Inflammatory macrophage (primary cell): ENCODE measurements at places on chromosomes 6 and 20.

- no peak for DNase-seq
Measured at GRCh38 chr20:5780846-5781217, 30.6 kb downstream of the SHLD1 start.

- no peak for DNase-seq
Measured at GRCh38 chr20:5393218-5393870, 76.6 kb upstream of the PROKR2 start.

DNA sequence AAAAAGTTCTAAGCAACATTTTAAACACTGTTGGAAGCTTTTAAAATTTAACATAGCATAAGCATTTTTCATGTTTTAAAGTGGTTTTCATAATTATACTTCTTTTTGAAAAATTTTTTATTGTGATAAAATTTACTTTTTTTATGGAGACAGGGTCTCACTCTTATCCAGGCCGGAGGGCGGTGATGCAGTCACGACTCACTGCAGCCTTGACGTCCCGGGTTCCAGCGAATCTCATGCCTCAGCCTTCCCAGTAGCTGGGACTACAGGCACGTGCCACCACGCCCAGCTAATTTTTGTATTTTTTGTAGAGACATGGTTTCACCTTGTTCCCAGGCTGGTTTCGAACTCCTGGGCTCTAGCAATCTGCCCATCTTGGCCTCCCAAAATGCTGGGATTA lies 46.1 kb upstream of the TULP4 start:
- DNase-seq: no peak

DNA sequence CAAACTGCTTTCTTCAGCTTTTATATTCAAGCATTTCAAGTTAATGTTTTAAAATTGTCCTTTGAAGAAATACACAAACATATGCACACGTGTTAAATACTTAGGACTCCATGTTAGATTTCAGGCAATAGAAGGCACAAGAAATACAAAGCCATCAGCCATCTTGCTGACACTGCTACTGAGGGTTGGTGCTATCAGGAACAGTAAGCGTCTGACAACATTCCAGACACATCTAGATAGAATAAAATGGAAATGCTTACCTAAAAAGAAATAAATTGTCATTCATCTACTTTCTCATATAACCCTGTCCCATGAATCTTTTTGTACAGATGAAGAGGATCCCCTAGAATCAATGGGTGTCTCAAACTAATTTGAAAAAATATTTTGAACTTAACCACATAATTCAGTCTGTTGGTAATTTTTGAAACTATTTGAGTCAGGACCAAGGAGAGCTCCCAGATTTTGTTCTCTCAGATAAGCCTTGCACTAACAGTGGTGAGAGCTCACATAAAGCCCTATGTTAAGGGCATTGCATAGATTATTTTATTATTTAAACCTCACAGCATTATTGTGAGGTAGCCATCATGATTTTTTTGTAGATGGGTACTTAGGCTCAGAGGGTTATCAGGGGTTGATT lies 631.1 kb upstream of the POU3F2 start:
- DNase-seq: no peak

DNA sequence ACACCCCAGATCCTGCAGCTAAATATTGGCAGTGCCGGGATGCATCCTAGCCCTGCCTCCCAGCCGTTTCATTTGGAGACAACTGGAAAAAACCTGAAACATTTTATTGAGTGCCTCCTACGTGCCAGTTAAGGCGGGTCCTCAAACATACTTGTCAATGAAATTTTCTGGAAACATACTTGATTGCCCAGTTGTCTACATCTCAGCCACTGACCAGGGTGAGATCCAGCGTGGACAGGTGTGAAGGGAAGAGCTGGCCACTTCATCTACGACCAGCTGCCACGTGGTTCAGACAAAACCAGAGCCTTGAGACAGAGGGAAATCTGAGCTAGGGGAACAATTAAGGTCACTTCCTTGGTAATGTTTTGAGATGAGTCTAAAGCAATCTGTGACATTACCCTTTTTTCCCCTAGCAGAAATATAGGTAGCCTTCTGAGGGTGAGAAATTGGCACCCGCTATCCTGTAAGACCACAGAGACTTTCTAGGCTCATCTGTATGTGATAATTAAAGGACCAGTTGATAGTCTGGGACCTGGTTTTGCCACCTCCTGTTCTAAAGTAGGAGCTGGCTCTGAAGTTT lies 116.3 kb upstream of the MTHFD1L start:
- no peak for DNase-seq

DNA sequence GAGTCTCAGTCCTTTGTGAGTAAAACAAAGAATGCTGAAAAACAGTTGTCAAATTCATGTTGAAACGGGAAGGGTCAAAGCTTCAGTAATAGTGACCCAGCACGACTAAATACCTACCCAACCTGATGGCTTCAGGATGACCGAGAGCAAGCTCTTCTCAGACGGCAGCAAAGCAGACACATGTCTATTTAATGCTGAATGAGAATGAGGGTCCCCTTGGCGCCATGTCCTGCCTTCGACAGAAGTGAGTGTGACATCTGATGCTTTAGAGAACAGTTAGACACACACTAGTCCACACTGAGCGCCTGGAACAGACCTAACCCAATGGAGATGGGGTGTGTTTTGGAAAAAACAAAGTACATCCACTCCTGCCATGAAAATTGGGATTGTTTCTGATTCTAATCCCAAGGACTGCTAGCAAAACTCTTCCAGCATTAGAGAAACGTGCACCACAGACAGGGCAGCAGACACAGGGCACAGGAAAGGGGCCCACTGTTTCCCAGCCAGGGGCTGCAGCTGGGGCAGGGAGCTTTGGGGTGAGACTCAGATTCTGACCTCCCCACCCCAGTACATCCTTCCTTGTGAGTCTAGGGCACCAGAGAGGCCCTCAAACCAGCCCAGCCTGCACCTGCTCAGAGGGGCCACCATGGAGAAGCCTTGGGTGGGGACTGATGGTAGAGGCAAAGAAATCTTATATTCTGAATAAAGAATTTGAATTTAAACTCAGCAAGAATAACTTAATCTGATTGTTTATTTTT lies 76.5 kb downstream of the C6orf118 start:
- DNase-seq: no peak

DNA sequence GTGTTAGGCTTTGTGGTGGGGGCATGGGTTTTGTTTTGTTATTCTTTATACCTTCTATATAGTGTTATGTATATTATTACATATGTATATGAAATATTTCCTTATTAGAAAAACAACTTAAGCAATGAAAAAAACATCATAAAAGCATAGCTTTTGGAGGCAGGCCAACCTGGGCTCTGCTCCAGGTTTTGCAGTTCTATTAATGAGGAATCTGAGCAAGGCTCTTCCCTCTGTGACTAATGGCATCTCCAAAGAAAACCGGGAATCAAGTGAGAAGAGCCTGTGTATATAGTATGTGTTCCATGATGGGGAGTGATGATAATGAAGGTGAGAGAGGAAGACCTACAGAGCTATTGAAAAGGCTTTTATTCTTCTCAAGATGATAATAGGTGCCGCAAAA lies 291.1 kb downstream of the CLIC5 start:
- DNase-seq: no peak

- no peak for DNase-seq
Measured at GRCh38 chr20:43969028-43969447, 54.4 kb downstream of the TOX2 start.

DNA sequence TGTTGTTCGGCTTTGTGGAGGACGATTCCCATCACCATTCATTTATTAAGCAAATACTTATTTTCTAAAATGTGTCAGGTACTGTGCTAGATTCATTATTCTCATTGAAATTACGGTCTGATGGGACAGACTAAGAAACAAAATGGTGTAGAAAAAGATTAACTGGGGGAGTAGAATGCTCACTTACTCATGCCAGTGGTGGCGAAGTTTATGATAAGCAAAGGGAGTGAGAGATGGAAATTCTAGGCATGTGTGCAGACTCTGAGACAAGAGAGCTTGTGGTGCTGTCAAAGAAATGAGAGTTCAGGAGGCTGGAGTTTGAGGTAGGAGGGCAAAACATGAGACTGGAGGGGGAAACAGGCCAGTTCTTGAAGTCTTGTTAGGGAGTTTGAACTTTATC lies 896 bp downstream of the RPP21 start:
- DNase-seq: no peak
